ENCODE measurements at places on chromosomes 16 and 17.

DNA sequence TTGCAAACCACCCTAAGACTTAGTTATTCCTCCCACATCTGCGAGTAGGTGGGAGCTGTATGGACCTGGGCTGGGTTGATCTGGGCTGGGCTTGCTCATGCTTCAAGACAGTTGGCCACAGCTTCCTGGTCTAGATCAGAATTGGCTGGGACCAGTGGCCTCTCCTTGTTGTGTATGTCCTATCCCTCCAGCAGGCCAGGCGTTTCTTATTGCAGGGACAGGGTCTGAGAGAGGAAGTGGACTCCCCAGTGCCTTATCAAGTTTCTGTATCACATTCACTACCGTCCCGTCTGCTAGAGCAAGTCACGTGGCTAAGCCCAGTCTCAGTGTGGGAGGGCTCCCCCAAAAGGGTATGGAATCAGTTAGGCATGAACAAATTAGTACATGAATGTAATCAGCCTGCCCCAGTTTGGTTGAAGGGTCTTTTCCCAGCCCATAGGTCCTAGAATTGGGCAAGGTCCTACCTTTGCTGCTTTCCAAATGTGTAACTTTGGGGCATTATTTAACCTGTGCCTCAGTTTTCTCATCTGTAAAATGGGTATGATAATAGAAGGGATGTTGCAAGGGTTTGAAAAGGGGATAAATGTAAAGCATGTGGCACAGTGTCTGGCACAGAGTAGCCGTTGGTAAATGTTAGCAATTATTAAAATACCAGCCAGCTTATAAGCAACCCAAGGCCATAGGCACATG lies 36.0 kb downstream of the NKD1 start:
- no peak for DNase-seq

DNA sequence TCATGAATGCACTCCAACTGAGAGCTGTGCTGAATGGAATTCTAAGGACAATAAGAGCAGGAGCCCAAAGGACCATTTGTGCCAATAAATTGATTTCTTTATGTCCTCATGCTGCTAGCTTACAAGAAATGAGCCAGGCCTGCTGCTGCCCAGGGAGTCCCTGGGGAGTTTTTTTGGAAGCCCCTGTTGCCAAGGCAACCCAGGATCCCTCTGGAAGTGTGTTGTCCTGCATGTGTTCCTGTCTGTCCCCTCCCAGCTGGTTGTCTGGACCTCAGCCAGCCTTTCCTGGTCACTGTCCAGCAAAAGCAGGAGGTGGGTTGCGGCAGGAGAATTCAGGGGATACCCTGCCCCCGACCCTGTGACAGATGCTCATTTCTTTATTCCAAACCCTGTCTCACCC lies 51.0 kb upstream of the GPRC5B start:
- DNase-seq = no peak

DNA sequence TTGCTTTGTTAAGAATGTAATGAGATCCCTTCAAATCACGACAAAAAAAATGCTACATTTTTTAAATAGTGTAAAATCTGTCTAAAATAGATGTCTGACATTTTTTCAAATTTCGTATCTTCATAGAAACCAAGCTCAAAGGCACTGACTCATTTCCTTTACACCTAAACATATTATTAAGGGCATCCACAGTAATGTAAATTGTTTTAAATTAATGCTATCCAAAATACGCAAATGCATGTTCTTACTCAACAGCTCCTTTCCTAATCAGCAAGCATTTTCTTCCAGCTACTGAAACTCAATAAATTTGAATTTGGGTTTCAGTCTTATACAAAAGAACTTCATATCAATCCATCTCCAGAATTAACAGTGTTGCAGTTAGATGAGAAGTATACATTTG lies 4.3 kb downstream of the C16orf87 start:
- DNase-seq = no peak

GRCh38 chr16:51538707-51539498 lies 387.8 kb upstream of the SALL1 start:
- no peak for DNase-seq

DNA sequence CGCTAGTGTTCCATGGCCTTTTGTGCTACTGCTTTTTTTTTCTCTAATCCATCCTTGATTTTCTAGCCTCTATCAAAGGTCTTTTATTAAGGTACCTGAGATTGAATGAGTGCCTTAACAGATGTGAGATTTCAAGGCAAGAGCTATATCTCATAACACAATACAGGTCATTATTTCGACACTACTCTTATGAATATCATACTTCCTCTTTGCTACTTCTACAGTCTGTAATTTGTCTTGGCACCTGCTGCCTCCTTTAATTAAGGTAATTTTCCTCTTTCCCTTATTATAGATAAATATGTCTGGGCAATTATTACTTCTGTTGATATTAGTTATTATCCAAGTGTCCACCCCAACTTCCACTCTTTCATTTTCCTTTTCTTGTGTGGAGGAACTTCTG lies 5.3 kb downstream of the KRT28 start:
- DNase-seq = no peak

GRCh38 chr16:69396187-69397061 lies 10.6 kb upstream of the TERF2 start:
- DNase-seq = peak; percentile 53

- DNase-seq = no peak
These were observed 7.7 kb upstream of the PPL start for GRCh38 chr16:4944333-4945281.

DNA sequence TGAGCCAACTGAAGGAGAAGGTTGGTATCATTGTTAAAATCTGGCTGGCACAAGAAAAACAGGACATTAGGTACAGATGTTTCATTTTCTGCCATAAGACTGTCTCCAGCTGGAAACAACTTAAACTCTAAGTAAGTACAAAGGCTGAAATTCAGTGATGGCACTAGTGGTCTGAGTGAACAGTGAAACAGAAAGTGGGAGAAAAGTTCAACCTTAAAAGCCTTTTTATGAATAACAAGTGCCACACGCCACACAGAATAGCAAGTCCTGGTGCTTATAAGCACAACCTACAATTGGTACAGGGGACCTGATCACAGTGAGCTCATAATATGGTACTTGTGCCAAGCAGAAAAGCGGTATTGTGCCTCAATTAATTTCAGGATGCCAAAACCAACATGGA lies 56.7 kb downstream of the CEP112 start:
- no peak for DNase-seq

GRCh38 chr16:1323296-1324239 lies 9.9 kb upstream of the BAIAP3 start:
- DNase-seq = no peak

DNA sequence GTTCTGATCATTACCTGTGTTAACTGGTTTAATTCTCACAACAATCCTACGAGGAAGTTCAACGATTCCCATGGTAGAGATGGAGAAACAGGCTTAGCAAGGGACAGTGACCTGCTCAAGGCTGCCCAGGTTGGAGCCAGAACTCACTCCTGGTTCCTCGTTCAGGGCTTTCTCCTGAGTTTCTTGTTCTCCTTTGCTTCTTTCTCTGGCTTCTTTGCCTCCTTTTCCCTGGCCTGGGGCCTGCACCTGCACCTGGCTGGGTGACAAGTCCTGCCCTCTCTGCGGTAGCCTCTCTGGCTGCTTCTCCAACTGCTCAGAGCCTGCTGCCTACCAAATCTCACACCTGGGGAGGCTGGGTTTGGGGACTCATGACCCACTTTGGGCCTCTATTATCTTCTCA lies 2.8 kb downstream of the CCL22 start:
- DNase-seq = no peak

DNA sequence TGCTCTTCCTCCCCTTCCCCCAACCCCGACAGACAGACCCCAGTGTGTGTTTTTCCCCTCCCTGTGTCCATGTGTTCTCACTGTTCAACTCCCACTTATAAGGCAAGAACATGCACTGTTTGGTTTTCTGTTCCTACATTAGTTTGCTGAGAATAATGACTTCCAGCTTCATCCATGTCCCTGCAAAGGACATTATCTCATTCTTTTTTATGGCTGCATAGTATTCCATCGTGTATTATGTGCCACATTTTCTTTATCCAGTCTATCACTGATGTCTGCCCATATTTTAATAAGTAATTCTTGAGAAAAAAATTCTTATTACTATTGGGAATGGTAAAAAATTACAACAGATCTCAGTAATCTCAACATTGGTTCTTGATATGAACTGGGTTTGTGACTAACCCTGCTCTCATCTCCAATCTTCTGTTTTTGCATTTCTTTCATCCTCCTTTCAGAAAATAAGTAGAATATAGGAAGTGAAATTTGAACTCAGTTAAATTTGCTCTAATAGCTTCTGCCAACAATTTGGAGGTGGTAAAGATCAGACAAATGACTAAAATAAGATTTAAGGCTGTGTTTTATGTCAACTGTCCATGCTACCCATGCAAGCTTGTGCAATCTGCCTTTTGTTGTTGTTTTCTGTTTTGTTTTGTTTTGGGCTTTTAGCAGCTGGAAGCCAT lies 11.1 kb downstream of the MARF1 start:
- DNase-seq = no peak
